ENCODE measurements at places on chromosomes 16 and 17.

GRCh38 chr17:51435641-51436091, 175.3 kb downstream of the UTP18 start:
- no peak for DNase-seq

DNA sequence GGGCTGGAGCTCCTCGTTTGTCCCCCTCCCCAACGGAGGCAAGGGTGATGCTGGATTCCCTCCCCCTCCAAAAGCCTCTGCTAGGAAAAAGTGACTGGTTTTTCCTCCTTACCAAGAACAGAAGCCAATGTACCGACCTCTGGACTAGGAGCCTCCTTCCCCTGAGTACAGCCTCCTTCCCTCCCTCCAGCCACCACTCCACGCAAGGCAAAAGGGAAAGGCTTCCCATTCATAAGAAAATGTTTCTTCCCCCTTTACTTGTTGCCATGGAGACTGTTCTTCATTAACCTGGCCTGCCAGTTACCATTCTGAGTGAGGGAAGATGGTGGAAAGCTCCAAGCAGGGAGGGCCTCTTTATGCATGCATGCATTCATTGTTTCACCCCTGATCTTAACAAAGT, 4.3 kb upstream of the PIMREG start:
- DNase-seq = no peak

- no peak for DNase-seq
Measured at GRCh38 chr16:70267516-70267915, 15.8 kb upstream of the EXOSC6 start.

DNA sequence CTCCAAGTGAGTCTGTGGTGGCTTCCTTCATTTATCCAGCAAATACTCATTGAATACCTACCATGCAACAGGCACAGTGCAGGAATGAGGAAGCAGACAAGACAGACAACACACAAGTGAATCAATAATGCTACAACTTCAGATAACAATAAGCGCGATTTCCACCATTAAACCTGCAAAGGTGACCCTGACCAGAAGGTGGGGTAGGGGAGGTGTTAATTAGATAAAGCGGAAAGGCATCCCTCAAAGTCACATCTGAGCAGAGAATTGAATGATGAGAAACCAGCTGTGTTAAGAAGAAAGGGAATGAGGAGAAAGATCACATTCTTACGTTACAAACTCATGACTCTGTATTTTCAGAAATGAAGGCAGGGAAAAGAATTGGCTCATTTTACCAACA, 26.3 kb downstream of the ZZEF1 start:
- no peak for DNase-seq

DNA sequence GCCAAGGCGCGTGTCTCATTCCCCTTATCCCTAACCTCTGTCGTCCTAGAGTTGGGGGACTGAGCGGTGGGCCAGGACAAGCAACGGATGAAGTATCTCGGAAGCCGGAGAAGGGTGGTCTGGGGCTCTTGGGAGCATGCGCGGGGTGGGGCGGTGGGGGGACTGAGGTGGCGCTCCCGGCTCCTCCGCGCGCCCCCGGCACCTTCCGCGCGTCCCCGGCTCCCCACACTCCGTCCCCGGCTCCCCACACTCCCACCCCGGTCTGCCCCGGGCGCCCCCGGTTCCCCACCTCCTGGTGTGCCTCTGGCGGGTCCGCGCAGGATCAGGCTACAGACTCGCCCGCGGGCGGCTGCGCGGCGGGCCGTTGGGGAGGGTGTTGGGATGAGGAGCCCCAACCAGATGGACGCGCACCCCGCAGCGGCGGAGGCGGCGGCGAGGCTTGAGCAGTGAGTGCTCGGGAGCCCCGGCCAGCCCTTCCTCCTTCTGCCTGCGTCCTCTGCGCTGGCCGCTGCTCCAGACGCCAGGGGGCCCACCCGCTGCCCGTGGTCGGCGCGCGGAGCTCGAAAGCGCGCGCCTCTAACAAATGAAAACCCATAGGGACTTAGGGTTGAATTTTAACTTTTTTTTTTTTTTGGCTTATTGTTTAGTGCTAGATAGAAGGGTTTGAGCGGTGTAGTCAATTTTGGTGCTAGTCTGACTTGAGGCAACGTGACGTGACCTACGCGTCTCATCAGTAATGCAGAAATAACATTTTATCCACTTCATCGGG, 5.6 kb upstream of the CRYM start:
- no peak for DNase-seq

DNA sequence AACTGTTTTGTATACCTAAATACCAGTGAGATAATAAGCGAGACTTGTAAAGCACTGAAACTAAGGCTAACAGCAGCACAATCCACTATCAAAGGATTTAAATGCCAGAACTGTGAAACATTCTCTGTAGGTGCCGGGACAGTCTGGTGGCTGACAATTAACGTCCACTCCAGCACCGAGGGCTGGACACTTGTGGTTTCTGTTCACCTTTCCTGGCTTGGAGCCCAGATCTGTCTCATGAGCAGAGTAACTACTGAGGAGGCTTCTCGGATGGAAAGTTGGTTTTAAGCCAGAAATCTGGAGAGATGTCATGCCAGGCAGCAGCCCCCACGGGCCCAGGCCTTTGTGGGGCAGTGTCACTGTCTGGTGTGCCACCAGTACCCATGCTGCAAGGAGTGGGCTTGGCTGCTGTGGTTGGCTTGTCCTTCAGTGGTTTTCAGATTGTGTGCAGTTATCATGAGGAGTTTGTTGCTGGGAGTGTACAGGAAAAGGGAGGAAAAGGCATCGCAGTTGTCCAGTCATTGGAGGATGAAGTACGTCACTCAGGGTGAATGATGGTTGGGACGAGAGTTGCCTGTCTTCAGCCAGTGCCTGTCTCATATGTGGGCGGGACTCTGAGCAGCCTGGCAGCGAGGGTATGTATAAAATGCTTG, 35.5 kb downstream of the UBN1 start:
- DNase-seq = no peak

DNA sequence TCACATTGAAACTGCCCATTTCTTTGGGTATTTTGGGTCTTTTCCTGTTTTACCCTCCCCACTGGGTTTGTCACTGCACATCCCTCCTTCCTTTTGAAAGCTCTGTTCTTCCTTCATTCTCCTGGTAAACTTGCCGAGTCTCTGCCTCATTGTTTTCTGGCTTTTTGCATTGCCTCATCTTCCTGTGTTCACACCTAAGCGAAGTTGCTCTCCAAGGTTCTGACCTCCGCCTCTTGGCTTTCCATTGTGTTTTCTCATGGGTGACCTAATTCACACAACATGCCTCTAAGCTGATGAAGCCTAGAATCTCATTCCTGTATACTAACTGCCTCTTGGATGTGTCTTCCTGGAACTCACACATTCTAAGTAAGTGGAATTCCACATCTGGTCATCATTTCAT, 1096.1 kb upstream of the EEF2KMT start:
- no peak for DNase-seq

DNA sequence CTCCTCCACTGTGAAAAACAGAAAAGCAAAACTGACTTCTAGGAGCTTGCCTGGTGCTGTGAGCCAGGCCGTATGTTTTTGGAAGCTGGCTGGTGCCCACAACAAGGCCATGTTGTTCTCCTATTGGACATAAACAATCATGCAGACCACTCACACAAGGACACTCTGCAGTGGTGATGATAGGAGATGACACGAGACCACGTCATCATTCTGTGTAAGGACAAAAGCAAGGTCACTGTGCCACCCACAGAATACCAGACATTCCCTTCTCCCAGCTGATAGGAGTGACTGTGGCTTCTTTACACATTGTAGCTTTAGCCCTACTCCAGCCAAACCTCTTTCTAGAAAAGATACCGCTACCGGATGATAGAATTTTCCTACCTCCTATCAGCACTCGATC, 47.7 kb upstream of the LCMT1 start:
- no peak for DNase-seq

DNA sequence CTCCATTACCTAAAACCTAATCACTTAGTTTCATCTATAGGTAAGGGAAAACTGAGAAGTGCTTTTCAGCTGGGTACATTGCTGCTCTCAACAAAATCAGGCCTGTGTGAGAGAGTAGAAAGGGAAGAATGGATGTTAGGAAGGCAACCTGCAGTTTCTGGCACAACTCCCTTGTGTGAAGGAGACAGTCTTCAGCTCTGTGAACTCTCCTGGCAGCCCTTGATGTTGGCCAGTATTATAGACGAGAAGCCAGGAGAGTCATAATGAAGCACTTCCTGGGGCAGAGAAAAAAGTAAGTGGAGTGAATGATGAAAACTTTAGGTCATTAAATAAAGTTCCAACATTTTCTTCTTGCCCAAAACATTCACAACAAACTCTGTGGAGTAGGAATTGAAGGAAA, 260.1 kb downstream of the IRX3 start:
- DNase-seq = no peak

DNA sequence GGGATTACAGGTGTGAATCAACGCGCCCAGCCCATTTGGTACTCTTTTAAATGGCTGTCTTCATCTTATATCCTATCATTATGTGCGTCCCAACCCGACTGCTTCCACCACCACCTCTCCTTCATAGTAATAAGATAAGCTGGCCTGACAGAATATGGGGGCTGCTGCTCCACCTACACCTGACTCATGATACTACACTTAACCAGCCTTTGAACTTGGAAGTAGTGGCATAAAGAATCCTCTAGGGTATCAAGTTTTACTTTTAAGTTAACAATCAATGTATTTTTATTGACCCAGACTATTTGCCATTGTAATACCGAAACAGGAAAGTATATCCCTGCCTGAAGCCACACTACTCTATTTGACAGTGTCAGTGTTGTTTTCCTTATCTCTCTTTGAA, 18.8 kb downstream of the PDZD9 start:
- DNase-seq = no peak

DNA sequence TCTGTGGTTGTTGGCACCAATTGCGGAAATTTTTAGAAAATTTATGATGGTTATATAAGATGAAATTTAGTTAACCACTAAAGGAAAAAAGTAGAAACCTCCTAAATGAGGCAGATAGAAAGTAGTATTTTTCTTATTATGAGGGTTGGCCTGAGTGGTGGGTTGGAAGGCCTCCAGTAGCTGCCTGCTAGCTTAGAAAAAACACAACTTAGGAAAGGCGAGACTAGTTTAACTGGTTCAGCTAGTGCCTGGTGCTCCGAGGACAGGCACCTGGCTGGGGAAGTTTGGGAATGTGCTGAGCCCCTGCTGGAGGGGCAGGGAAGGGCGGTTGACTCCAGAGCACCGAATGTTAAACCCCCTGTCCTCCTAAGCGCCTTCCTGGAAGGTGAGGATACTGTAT, 19.9 kb downstream of the LDHD start:
- no peak for DNase-seq

DNA sequence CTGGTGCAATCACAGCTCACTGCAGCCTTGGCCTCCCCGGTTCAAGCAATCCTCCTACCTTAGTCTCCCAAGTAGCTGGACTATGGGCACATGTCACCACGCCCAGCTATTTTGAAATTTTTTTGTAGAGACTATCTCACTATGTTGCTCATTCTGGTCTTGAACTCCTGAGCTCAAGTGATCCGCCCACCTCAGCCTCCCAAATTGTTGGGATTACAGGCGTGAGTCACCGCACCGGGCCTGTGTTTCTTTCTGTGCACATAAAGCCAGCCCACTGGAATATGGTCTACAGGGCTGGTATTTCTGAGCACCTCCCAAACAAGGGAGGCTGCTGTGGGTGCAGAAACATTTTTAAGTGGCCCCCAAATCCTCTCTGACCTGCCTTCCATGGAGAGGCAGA, 8.4 kb downstream of the TMEM95 start:
- no peak for DNase-seq

GRCh38 chr17:33519692-33520091, 226.6 kb upstream of the ASIC2 start:
- DNase-seq = no peak

DNA sequence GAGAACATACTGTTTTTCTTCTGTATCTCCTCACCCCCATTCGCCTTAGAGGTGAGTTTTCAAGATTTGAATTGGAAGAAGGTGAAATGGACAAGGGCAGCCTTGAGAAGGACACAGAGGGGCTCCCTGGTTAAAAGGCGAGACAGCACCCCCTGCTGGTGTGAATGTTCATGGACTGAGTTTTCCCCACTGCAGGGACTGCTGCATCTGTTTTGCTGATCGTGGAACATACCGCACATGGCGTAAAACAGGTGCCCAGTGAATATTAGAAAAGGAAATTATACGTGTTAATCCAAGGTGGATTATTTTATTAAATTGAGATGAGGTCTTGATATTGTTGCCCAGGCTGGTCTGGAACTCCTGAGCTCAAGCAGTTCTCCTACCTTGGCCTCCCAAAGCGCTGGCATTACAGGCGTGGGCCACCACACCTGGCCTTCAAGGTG, 54.5 kb downstream of the NDE1 start:
- DNase-seq = no peak

DNA sequence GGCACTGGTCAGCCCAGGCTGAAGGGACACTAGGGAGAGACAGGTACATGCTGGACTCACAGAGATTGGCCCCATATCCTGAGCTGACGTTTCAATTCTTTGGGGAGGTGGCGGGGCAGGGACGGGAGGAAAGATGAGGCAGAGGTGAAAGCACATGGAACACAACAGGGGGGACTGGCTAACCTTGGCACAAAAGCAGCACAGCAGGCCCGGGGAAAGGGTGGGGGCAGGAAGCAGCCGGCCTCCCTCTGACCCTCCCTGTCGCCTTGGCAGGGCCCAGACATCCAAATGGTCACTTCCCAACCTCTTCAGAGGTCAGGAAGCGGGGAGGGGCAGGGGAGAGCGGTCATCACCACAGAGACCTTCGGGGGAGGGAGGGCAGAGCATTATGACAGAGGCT, 6.6 kb downstream of the VAT1 start:
- DNase-seq = no peak

DNA sequence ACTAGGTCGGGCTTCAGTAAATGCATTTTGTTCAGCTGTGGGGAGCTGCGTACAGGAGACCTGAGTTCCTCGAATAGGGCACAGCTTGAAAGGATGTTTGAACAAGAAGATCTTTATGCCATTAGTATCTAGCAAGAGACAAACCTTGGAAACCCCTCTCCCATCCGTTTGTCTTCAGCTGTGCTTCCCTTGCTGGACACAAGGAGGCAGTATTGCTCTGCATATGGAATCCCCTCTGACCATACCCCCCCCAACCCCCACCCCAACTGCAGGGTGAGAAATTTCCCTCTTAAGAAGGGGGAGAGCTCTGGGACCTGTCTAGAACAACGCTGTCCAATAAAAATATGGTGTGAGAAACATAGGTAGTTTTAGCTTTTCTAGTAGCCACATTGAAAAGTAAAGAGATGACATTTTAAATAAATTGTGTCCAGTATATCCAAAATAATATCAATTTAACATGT, 1.6 kb downstream of the MRM1 start:
- no peak for DNase-seq

GRCh38 chr17:21028192-21028591, 14.6 kb downstream of the USP22 start:
- DNase-seq = no peak

DNA sequence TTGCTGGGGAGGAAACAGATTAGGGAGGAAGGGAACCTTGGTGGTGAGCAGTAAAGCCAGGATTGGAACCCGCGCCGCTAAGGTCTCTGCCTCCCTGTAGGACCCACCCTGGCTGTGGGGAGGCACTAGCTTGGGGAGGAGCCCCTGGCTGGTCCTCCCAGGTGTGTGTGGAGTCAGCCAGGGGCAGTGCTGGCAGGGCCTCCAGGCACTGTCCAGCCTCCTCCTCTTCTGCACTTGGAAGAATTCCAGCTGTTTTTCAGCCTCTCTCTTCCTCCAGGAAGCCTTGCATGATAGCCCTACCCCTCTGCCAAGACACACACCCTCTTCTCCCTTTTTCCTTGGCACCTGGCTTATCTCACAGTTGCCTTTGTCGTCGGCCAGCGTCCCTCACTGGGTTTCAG, 34.8 kb downstream of the TMEM235 start:
- no peak for DNase-seq

Measured in vagina (tissue), 2 donors.